T-helper 1 cell treated with Interleukin-12 subunit alpha and Interleukin-12 subunit beta and Interleukin-4 antibody, amounts not matched to agents 30 ng/mL and 1 ng/mL, for 36 hours (primary cell): ENCODE measurements at places on chromosomes 1 and 21. TPM values are rescaled to one million over a fixed set of nuclear protein-coding genes. Genes with fewer than 3 reads are reported as not detected.

Gene HSPB7
- total RNA-seq, result not detected in 2 replicates

Gene BSND
- not detected in 2 replicates for total RNA-seq

Gene DNM3
- total RNA-seq, result 1.2 and 1.8 TPM in 2 replicates

Gene KRTAP22-2
- total RNA-seq, result not detected in 2 replicates

Gene NTRK1
- total RNA-seq, result 13.5 and 13.8 TPM in 2 replicates

Gene SPRR2G
- not detected in 2 replicates for total RNA-seq

Gene ADGRL4
- total RNA-seq, result not detected in 2 replicates

Gene CASZ1
- total RNA-seq, result 9.5 and 10.6 TPM in 2 replicates

Gene ZSWIM5
- 0.17 and 0.42 TPM in 2 replicates for total RNA-seq

Gene KCNQ4
- 0.88 and 1.0 TPM in 2 replicates for total RNA-seq

Gene GJC2
- 0.88 and 1.0 TPM in 2 replicates for total RNA-seq

Gene UBXN10
- 1.4 TPM in 2 replicates for total RNA-seq

Gene ZNF695
- total RNA-seq, result 0.17 TPM in 1 of 2 replicates, not detected in the other

Gene S100A2
- 0.78 TPM in 1 of 2 replicates, not detected in the other for total RNA-seq

Gene KCNJ9
- not detected in 2 replicates for total RNA-seq

Gene PRAMEF10
- total RNA-seq, result not detected in 2 replicates

Gene CAMK2N1
- total RNA-seq, result 0.80 and 0.83 TPM in 2 replicates

Gene VANGL2
- not detected in 2 replicates for total RNA-seq

Gene STIL
- total RNA-seq, result 28.4 and 32.0 TPM in 2 replicates

Gene OR6N1
- total RNA-seq, result not detected in 2 replicates

Gene OR2T29
- total RNA-seq, result not detected in 2 replicates

Gene LHX8
- not detected in 2 replicates for total RNA-seq

Gene IL20
- not detected in 2 replicates for total RNA-seq

Gene CASQ2
- total RNA-seq, result not detected in 2 replicates

Gene SUSD4
- total RNA-seq, result 0.24 and 0.51 TPM in 2 replicates

Gene PRDM15
- 11.2 and 13.7 TPM in 2 replicates for total RNA-seq

Gene BMP8B
- 0.12 and 0.22 TPM in 2 replicates for total RNA-seq

Gene GPR161
- 0.27 and 0.56 TPM in 2 replicates for total RNA-seq

Gene USH2A
- total RNA-seq, result not detected in 2 replicates

Gene RAB25
- 0.56 TPM in 1 of 2 replicates, not detected in the other for total RNA-seq

Gene S100A5
- total RNA-seq, result 2.6 and 3.9 TPM in 2 replicates

Gene TMPRSS15
- total RNA-seq, result not detected in 2 replicates

Gene ITLN1
- total RNA-seq, result not detected in 2 replicates

Gene SPATA6
- total RNA-seq, result 0.34 and 1.1 TPM in 2 replicates

Gene DLGAP3
- total RNA-seq, result 0.74 and 1.3 TPM in 2 replicates

Gene SPRR2B
- total RNA-seq, result not detected in 2 replicates

Gene PLD5
- total RNA-seq, result not detected in 2 replicates
